ENCODE measurements at places on chromosomes 1 and 21. TPM values are rescaled to one million over a fixed set of nuclear protein-coding genes. Genes with fewer than 3 reads are reported as not detected.

Gene CBS
- 12.2 TPM for total RNA-seq

Gene TMED5
- total RNA-seq: 109 TPM

Gene CCDC30
- 1.6 TPM for total RNA-seq

Gene C1QA
- 347 TPM for total RNA-seq

Gene CDCA8
- total RNA-seq: 0.35 TPM

Gene SAMD13
- total RNA-seq: 0.61 TPM

Gene SFN
- total RNA-seq: 1.3 TPM

Gene CYP4X1
- 4.3 TPM for total RNA-seq

Gene SERINC2
- 10.0 TPM for total RNA-seq

Gene CAMK1G
- not detected for total RNA-seq

Gene JMJD4
- 18.4 TPM for total RNA-seq

Gene KDF1
- not detected for total RNA-seq

Gene PLA2G2F
- not detected for total RNA-seq

Gene PIGV
- 9.0 TPM for total RNA-seq

Gene DNAJC28
- 1.6 TPM for total RNA-seq

Gene IGSF9
- 0.13 TPM for total RNA-seq

Gene FMO4
- 3.6 TPM for total RNA-seq

Gene ALDH4A1
- 54.8 TPM for total RNA-seq

Gene MECR
- total RNA-seq: 57.4 TPM

Gene KPRP
- not detected for total RNA-seq

Gene NOS1AP
- 1.3 TPM for total RNA-seq

Gene ICOSLG
- total RNA-seq: 6.0 TPM

Gene MMP23B
- 17.2 TPM for total RNA-seq

Gene LRRIQ3
- total RNA-seq: 0.71 TPM

Gene RSPO1
- total RNA-seq: 3.1 TPM

Data from mesenteric fat pad (tissue), 1 donor.